Fibroblast of skin of abdomen (primary cell): ENCODE measurements at places on chromosomes 16 and 17.

GRCh38 chr16:69260019-69260418 is 51.1 kb upstream of the VPS4A start:
- no peak for DNase-seq

DNA sequence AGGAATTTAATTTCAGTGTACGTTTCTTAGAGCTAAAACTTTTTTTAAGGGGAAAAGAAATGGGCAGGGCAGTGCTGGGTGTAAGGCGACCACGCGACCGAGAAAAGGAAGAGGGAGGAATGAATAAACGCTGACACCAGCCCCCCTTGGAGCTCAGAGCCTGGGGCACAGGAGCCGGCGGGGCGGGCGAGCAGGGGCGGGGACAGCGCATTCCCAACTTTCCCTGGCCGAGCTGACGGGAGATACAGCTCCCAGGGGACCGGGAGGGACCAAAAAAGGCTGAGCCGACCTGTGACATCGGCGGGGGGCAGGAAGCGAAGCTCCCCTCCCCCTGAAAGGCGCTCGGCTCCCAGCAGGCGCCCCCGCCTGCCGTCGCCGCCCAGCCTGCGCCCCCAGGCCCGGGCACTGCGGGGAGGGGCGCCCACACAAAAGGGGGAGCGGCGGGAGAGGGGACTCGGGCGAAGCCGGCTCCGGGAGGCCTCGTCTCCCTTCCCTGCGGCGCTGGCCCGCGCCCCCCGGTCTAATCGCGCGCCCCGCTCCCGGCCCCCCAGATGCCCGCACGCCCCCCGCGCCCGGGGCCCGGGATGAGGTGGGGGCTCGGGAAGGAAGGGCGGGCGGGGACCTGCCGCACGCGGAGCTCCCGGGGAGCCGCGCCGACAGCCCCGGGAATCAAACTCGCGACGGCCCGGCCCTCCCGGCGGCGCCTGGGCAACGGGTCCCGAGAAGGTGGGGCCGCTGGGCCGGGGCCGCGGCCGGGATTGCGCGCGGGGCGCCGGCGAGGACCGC is 622 bp downstream of the CUEDC1 start:
- DNase-seq: peak; percentile 75

DNA sequence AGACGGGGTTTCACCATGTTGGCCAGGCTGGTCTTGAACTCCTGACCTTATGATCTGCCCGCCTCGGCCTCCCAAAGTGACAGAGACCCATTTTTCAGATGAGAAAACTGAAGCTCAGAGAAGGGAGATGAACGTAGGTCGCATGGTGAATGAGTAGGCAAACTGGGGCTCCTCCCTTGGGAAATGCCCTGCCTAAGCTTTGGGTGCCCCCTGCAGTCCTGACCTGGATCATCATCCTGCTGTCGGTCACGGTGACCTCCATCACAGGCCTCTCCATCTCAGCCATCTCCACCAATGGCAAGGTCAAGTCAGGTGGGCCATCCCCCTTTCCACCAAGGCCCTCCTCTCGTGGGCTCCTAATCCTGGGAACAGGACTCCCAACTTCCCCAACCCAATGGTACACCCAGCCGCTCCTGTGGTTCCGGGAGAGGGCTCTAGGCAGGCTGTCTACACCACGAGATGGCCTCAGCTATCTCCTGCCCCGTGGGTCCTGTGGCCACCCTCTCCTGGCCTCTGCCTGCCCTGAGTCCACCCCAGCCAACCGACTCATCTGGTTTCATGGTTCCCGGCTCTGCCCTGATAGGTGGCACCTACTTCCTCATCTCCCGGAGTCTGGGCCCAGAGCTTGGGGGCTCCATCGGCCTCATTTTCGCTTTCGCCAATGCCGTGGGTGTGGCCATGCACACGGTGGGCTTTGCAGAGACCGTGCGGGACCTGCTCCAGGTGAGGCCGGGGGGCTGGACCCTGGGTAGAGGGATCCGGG is 4.7 kb downstream of the SLC12A3 start:
- no peak for DNase-seq

DNA sequence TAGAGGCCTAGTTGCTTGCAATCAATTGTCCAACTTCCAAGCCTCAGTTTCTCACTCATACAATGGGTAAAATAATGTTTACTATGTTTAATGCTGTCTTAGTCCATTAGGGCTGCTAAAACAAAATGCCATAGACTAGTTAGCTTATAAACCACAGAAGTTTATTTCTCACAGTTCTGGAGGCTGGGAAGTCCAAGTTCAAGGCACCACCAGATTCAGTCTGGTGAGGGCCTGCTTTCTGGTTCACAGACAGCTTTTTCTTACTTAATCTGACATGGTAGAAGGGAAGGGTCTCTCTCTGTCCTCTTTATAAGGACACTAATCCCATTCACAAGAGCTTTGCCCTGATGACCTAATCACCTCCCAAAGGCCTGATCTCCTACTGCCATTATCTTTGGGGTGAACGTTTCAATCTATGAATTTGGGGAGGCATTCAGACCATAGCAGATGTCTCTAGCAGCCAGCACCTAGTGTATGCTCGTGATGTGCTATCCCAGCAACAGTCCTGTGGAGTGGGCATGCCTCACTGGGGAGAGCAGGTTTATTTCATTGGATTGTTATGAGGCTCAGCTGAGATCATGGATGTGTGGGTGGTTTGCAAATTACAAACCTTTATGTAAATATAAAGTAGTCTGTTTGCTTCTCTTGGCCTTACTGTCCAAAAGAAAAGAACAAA is 25.2 kb downstream of the YPEL2 start:
- no peak for DNase-seq

- DNase-seq: no peak
Observed at GRCh38 chr16:14077918-14078317, 6.8 kb downstream of the MRTFB start.

DNA sequence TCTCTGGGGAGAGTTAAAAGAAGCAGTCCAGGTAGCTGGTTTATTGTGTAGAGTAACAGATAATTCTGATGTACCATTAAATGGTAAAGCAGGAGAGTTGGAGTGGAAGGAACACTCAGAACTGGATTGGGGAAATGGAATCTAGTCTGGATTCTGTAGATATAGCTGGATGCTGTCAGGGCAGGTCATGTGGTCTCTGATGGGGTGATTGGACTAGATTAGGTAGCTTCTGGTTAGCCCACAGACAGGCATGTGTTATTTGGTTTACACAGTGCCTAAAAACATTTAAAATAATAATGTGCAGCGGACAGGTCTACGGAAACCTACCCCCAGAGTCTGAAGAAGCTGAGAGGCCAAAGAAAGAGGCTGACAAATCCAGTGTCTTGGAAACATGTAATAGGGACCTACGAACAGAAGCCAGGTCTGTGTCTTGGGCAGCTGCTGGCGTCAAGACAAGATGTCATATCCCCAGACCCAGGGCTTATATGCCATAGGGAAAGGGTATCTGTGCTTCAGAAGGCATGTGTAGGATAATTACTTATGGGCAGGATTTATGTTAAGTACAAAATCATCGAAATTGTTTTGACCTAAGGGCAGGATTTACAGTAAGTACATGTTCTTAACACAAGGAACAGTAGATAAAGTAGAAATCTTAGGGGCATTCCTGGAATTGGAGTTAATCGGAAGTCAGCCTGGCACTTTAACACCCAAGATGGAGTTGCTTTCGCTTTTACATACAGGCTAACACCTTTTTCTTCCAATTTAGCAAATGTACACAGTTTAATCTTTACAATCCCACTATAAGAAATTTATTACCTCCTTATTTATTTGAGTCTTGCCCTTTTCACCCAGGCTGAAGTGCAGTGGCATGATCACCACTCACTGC is 12.4 kb downstream of the LUC7L3 start:
- no peak for DNase-seq

GRCh38 chr17:59807892-59808509 is 84.7 kb downstream of the TUBD1 start:
- peak; percentile 74 for DNase-seq

- DNase-seq: no peak
Observed at GRCh38 chr17:81160306-81160705, 5.0 kb upstream of the PVALEF start.

- DNase-seq: peak; percentile 77
Observed at GRCh38 chr17:43175213-43176118, 4.5 kb downstream of the NBR1 start.

DNA sequence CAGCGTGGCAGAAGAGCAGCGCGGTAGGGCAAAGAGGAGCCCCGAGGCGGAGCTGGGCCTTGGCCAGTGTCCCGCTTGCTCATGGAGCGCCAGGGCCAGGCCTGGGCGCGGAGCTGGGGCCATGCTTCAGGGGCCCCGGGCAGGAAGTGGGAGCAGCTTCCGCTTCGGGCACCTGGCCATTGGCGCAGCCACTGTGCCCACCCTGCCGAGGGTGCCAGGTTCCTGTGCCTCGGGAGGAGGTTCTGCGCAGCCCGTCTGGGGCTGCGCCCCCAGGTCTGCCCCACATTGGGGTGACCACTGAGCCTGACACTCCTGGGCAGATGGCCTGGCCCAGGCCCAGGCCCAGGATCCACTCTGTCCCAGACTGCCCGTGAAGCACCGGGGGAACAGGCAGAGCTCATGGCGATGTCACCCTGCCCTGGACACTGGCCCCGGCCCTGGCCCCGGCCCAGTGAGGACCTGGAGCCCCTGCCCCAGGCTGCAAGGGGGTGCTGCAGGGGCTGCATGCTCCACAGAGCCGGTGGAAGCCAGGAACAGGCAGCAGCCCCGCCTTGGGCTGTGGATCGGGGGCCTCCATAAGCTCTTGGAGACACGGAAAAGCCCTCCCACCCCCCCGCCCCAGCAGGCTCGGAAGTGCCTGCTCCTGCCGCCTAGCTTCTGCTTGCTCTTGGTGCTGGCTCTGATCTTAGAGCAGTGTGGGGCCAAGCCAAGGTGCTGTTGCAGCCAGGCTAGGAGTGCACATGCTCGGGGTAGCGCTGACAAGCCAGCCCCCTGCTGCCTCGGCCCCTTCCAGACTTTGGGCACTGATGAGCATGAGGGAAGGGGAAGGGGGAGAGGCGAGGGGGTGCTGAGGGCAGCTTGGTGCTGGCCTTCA is 35.9 kb upstream of the FOXJ1 start:
- no peak for DNase-seq

- no peak for DNase-seq
Observed at GRCh38 chr17:46195939-46196716, 2.9 kb upstream of the KANSL1 start.

GRCh38 chr17:69179227-69179952 is 37.7 kb upstream of the ABCA6 start:
- DNase-seq: peak; percentile 39

GRCh38 chr17:28527859-28528258 is 21.7 kb downstream of the FOXN1 start:
- no peak for DNase-seq

DNA sequence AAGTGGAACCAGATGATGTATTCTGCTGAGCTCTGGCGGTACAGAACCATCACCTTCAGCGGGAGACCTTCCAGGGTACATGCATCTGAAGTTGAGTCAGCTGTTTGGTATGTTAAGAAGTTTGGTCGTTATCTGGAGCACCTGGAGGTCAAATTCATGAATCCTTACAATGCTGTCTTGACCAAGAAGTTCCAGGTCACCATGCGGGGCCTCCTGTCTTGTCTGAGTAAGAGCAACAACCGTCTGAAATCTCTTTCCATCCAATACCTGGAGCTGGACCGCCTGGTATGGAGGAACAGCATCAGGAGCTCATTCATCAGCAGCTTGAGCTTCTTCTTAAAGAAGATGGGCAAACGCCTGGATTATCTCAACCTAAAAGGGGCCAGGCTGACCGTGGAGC is 4.0 kb downstream of the FBXO39 start:
- no peak for DNase-seq

GRCh38 chr17:42050393-42051012 is at the start of gene C17orf113:
C17orf113 (minus strand) TSS chr17:42050601; CDS start chr17:42043376, 7,225 bp downstream.
- DNase-seq: peak; percentile 34

DNA sequence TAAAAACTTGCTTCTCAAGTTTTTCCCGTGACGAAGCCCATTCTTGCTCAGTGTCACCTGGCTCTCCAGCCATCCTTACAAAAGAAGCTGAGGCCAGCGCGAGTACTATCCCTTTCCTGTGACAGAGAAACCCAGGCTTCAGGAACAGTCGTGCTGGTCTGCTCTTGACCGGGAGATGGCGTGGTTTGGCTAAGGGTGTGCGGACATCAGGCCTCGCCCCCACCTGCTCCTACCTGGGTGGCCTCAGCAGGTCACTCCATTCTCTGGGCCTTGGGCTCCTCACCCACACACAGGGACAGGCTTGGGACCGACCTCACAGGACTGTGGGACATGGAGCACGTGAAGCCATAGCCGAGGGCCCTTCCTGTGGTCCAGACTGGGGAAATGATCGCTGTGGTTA is 75.2 kb upstream of the CIBAR2 start:
- no peak for DNase-seq

DNA sequence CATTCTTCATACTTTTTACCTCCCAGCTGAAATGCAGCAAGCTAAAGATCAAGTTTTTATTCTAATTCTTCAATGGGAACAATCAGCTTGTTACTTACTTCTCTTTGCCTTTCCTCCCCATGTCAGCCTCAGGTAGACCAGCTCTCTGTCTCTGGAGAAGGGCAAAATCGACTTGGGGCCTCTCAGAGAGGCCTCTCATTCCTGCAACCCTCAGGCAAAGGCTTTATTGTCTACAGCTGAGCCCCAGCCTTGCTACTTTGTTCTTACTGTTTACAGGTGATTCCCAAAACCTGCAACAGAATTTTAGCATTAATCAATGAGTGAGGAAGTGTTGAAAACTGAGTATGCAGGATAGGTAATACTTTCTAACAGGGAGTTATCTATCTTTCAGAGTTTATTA is 148.6 kb downstream of the KIF2B start:
- DNase-seq: no peak

GRCh38 chr16:72990571-72990970 is 57.4 kb downstream of the ZFHX3 start:
- DNase-seq: no peak

- no peak for DNase-seq
Observed at GRCh38 chr17:31048780-31049179, 46.0 kb upstream of the NF1 start.

DNA sequence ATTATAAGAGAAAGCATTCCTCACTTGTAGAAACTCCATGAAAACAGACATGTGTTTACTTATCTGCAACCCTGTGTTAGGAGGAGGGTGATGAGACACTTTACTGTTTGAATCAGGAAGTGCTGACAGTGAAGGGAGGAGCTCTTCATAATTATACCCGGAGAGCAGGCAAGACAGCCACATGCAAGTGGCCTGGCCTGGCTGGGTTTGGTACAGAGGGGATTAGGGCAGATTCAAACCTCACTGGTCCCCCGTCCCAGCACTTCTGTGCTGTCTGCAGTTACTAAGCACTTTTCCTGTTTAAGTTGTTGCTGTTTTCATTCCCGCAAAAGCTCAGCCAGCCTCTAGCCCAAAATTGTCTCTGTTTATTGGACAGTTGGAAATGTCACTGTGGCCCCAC is 78.5 kb downstream of the WWOX start:
- no peak for DNase-seq

GRCh38 chr16:68242926-68243858 is 2.0 kb upstream of the PLA2G15 start:
- DNase-seq: no peak

DNA sequence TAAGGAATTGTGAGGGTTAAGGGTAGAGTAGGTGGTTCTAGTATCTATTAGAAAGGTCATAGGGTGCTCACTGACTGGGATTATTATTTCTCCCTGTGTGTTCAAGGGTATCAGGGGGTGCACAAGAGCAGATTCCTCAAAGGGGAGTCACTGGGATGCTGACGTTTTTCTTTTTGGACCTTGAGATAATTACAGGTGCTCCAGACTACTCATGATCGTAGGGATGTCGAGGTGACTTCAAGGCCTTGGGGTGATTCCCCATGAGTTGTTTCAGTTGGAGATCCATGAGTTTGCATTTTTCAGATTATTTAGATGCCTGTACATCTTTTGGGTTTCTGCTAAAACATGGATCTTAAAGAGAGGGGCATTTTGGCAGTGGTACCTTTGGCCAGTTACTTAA is 41.4 kb upstream of the TEKT1 start:
- no peak for DNase-seq

- no peak for DNase-seq
Observed at GRCh38 chr16:11333702-11334101, 11.6 kb upstream of the RMI2 start.

GRCh38 chr17:79607940-79608623 is 2.8 kb downstream of the RBFOX3 start:
- peak; percentile 5 for DNase-seq
